ENCODE measurements at places on chromosomes 12 and 14.
A peak's percentile ranks its signal among the peaks of the same experiment; 100 is the strongest.

DNA sequence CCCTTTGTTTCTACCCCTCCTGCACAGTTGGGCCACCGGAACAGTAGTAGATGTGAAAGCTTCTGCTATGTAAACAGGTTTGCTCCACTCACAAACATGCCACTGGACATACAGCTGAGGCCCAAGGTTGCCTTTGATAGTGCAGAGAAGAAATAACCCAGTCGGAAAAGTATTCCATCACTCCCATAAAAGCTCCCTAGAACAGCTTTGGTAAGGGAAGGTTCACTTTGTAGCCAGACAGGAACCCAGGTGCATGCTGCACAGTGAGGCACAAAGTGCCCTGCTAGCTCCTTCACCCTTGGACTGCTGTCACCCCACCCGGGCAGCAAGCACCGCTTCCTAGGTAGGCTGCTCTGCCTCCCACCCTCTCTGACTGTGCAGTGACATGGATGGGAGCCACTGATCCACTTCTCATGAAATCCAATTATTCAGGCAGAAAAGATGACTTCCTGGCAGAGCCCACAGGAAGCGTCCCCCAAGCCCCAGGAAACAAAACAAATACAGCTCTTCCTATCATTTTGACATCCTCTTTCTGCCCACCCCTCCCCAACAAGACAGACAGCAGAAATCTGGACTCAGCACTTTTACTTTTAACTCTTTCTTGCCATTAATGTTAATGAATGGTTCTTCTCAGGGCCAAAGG, 100.2 kb downstream of the SRGAP1 start:
- DNase-seq = no peak

- DNase-seq = no peak
Measured at GRCh38 chr12:109124878-109125648, 8.7 kb downstream of the ACACB start.

- no peak for DNase-seq
Measured at GRCh38 chr14:23572524-23572828, 4.9 kb upstream of the AP1G2 start.

DNA sequence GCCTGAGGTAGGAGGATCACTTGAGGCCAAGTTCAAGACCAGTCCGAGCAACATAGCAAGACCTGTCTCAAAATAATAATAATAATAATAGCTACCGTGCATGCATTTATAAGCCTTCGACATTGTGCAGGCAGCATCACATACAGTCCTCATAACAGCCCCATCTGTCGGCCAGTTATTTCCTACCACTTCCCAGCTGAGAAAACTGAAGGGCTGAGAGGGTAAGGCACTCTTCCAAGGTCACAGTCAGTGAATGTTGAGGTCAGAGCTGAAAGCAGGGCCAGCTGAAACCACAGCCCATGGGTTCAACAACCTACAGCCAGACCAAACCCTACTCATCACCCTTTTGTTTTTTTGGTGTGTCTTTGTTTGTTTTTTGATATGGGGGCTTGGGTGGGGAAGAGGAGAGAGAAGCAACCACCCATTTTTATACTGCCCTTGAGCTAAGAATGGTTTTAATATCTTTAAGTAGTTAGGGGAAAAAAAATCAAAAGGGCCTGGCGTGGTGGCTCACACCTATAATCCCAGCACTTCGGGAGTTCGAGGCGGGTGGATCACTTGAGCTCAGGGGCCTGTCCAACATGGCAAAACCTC, 16.8 kb upstream of the ITPK1 start:
- no peak for DNase-seq

GRCh38 chr14:95025218-95025617, 132.1 kb downstream of the DICER1 start:
- no peak for DNase-seq

DNA sequence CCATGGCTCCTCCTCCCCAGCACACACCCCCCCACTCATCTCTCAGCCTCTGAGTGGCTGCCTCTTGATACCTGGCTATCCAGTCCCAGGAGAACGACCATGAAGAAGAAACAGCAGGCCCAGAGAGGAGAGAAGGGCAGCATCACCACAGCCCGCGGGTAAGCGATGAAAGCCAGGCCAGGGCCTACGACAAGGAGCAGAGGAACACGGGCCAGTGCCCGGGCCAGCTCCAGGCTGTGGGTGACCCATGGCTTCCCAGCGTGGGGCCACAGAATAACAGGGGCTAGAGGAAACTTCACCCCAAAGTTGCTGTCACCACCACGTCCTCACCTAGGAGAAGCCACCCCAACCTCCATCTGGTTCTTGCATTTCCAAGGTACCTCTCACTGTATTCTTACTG, 10.4 kb upstream of the SLC6A12 start:
- no peak for DNase-seq

GRCh38 chr12:104109446-104110271, 28.4 kb downstream of the NFYB start:
- DNase-seq = no peak

DNA sequence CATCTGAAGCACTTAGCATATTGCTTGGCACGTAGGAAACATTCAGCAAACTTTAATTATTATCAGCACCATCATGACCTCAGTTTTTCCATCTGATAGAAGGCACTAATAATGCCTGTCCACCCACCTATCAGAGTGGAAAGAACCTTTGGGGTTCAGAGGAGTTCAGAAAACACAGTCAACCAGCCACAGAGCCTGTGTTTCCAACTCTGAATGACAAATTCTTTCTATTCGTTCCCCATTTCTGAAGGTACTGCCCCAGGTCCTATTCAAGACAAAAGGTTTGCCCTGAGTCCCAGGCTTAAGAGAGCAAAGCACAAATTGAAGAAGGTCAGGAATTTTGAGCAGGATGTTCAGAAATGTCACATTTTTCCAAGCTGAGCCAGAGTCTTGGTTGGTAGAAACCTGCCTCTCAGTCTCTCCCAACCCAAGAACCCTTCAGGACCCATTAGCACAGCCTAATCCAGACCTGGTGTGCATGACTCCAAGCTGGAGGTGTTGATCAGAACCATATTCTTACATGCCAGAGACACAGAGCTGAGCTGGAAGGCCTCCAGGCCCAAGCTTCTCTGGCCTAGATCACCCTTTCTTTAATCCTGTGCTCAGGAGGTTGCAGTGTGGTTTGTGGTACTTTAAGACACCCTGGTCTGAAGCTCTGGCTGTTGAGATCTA, 114.4 kb downstream of the TBX5 start:
- no peak for DNase-seq

DNA sequence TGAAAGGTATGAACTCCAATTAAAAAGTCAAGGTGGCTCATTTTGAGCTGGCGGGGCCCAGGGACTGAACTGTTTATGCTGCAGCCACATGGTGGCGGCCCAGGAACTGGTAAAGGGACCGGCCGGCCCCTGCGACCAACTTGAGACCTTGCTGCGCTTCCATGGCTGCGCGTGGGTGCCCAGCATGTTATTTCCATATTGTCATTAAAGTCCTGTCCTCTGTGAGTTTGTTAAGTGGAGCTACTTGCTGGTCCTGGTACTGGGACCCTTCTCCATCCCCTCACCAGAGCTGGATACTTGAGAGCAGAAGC, 62.3 kb downstream of the BEGAIN start:
- DNase-seq = no peak

DNA sequence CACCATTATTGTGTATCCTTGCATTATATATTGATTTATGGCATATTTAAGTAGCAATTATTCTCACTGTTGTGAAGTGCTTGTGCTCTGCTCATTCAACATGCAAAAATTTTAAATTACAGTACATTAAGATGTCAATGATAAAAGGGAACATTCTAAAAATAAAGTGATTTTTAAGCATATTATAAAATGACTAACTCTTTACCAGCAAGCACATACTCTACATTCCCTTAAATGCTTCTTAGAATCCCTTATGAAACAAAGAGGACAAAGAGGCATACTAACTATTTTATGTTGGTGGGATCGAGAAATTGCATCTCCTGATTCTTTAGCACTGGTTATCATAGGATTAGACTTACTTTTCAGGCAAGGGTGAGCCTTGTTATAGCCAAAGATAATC, 46.6 kb upstream of the ZDHHC17 start:
- no peak for DNase-seq

GRCh38 chr14:79525416-79525815, 685.9 kb downstream of the DIO2 start:
- peak; percentile 89 for DNase-seq

- DNase-seq = peak; percentile 49
Measured at GRCh38 chr12:97308576-97309198, 153.9 kb upstream of the RMST start.

GRCh38 chr12:22409377-22410164, 75.1 kb upstream of the ST8SIA1 start:
- no peak for DNase-seq

GRCh38 chr12:332581-333205, 56.4 kb downstream of the KDM5A start:
- no peak for DNase-seq

- no peak for DNase-seq
Measured at GRCh38 chr14:87748558-87748957, 244.4 kb downstream of the GALC start.

- no peak for DNase-seq
Measured at GRCh38 chr12:57459750-57460467, at the start of gene GLI1. GLI1 (plus strand) TSS chr12:57459785; CDS start chr12:57463692, 3,907 bp downstream.

DNA sequence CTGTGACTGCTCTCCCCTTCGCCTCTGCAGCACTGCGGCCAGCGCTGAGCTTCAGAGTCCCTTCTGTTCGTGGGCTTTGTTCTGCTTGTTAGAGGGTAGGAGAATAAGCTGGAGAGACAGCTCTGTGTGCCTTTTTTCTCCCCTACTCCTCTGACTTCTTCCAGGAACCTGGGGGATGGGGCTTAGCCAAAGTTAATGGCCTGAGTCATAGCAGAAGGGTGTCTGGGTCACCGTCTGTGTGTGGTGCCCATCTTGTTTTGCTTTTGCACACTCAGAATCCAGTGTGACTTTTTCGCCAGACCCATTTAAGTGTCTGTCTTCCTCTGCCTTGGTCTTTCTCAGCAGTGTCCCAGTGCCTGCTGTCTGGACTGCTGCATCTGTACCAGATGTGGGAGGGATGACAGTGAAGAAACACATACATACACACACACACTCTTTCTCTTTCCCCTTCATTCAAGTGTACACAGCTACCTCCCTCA, 3.0 kb downstream of the KIF5A start:
- no peak for DNase-seq

DNA sequence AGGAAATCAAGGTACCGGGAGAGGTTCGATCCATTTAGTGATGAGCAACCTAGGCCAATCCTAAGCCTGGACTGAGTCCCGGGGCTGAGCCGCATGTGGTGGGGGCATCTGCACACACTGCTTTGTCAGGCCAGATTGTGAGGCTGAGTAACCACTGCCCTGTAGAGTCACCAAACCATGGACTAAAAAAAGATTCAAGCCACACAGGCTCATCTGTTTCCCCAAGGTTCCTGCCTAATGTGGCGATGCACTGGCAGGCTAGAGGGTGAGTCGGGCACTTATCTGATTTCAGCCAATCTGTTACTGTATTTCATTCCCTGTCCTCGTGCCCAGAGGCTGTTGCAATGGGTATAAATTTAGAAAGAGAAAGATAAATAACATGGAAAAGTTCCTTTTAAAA, 140.8 kb downstream of the TTC7B start:
- no peak for DNase-seq

- DNase-seq = no peak
Measured at GRCh38 chr12:124898923-124899294, 15.5 kb downstream of the UBC start.

DNA sequence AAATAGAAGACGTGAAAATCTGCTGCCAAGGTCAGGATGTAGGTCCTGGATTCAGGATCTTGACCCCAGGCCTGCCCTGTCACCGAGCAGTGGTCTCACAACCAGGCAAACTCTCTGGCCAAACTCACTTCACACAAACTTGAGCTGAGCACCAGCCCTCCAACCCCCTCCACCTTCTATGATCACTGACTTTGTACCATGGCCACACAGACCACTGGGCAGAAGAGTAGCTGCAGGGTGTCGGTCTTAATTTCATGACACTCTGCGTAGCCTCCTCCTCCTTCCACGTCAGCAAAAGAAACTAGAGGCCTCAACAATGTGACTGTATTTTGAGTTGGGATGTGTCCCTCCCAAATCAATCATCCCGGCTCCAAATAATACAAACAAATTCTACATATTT, 7.2 kb upstream of the TBX3 start:
- no peak for DNase-seq

DNA sequence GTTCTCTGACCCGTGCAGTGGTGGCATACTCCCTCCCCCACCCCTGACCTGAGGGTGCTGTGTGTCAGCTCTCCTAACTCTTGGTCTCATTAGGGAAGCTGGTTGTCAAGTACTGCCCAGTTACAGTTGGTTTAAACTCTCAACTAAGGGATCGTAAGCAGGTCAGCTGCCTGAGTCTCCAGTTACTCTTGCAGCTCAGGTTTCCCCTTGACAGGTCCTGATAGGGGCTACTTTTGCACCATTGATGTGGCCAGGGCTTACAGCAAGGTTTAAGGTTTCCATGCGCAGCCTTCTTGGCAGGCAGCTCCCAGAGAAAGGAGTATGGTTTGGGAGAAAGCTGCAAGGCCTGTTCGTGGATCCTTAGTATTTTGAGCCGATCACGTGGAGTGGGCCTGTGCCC, 74.5 kb downstream of the ETV6 start:
- no peak for DNase-seq

GRCh38 chr14:30990770-30991169, 34.7 kb upstream of the AP4S1 start:
- DNase-seq = no peak

DNA sequence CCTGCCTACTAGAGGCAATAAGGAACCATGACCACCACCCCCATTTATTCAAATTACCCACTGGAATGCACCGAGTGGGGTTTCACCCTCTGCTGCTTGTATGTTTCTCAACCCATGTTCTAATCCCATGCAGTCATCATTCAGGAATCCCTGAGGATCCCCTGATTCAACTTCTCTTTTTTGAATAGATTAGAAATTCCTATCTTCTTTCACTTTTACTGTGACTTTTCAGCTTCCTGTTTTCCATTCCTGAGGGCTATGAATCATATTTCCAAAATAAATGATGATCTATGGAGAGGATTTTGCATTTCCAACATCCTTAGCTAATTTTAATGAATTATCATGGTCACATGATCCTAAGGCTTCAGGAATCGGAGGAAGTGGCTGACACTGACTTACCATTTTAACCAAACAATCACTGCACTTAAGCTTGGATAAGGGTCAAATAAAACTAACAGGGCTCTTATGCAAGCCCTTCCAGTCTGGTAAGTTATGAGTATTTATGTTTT, 19.4 kb upstream of the P2RX4 start:
- no peak for DNase-seq

GRCh38 chr12:50569876-50570275, 65.1 kb downstream of the DIP2B start:
- DNase-seq = no peak

DNA sequence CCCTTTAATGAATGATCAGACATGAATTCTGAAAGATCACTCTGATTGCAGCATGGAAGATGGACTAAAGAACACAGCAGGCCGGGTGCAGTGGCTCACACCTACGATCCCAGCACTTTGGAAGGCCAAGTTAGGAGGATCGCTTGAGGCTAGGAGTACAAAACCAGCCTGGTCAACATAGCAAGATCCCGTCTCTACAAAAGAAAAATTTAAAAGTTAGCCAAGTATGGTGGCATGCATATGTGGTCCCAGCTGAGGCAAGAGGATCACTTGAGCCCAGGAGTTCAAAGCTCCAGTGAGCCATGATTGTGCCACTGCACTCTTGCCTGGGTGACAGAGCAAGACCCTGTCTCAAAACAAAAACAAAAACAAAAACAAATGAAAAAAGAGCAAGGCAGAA, 35.1 kb downstream of the SENP1 start:
- no peak for DNase-seq

GRCh38 chr14:104650057-104650980, 39.1 kb upstream of the INF2 start:
- DNase-seq = no peak

All from LNCaP clone FGC (cell line).